ENCODE measurements at places on chromosomes 13 and 19.

DNA sequence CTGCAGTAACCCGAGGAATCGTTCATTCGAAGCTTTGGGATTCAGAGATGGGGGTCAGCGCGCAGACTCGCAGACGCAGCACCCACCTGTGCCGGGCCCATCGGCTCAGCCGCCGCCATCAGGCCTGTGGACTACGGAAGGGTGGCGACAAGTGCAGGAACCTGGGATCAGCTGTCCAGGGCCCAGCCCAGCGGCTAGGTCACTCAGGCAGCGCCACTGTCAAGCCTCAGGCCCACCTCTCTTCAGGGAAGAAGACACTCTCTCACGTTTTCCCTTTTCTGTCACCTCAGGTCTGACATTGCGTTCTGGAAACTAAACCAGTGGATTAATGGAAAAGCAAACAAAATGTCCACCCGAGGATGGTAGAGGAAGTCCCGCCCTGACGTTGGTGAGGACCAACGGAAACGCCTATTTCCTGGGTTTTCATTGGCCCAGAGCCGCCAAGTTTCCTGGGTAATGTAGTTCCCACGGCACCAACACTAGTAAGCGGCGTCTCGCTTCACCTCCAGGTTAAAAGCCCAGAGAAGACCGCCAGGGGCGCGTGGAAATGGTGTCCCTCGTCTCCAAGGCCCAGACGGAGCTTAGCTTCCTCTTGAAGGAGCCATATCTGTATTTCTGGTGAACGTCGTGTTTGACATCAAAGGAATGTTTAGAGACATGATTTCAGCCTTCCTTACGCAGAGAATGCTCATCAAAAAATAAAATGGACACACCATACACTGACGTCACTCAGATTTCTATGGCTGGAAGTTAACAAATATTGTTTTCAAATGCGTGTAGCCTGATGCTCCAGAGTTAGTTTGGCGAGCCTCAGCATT lies at the start of gene ZNF772:
ZNF772 (minus strand) TSS at position 376 of the 818 bp plus-strand sequence; CDS start at position 119, 257 bp downstream.
- DNase-seq: peak; percentile 74

GRCh38 chr19:7940841-7941240 lies 2.6 kb downstream of the TIMM44 start:
- DNase-seq: no peak

GRCh38 chr13:93818345-93818744 lies 591.7 kb downstream of the GPC6 start:
- DNase-seq: no peak

- no peak for DNase-seq
Measured at GRCh38 chr13:79346300-79346914, 59.6 kb downstream of the RBM26 start.

DNA sequence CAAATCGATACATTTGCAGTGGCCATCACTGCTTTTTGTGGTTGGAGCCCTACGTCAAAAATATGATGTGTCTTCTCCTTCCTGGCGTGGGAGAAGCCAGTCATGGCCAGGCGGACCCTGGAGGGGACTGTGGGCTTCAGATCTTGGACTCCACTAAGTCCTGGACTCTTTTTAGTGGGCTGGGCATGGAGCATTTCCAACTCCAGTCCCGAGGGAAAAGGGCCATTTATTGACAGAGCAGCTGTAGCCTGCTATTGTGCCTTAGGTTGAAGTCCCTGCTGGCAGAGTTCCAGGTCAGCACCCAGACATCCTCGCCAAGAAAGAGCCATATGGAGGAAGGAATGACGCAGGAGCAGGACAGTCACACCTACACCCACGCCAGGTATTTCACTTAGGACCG lies 179.2 kb upstream of the ZNF507 start:
- no peak for DNase-seq

GRCh38 chr19:31894451-31894850 lies 451.0 kb upstream of the ZNF507 start:
- DNase-seq: no peak

All from T-helper 9 cell (primary cell).